ENCODE measurements at places on chromosomes 3 and 15.

GRCh38 chr3:9161298-9161697, 88.1 kb downstream of the SRGAP3 start:
- no peak for DNase-seq

- no peak for DNase-seq
These were observed 23.3 kb downstream of the IL17RD start for GRCh38 chr3:57141719-57142410.

DNA sequence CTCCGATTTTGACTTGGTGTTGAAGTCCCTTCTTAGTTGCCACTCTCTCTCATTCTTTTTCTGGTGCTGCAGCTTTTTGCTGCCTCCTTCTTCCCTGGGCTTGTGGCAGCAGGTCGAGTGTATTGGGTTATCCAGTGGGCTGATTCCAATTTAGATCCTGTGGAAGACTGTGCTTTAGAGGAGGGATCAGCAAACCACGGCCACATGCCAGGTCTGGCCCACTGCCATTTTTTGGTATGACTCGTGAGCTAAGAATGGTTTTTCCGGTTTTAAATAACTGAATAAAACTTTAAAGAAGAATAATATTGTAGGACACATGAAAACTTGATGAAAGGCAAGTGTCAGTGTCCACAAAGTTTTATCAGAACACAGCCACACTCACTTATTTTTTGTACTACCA, 330.5 kb downstream of the ROBO2 start:
- no peak for DNase-seq

DNA sequence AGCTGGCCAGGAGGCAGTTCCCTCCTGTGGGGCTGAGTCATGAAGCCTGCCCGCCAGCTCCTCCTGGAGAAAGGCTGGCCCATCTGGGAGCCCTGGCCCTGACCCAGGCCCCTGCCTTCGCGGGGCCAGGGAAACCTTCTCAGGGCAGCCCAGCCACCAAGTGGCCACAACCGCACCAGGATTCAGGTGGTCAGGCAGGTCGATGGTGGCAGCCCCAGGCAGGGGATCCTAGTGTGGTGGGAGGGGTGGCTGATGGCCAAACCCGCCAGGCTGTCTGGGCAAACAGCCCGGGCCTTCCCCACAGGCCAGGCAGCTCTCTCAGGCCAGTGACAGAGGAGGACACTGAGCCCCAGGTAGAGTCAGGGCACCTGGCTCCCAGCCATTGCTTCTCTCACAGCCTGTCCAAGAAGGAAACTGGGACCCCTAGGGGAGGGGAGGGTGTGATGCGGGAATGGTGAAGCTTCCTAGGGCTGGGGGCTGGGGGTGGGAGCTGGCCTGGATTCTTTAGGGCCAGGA, 1.2 kb downstream of the TWF2 start:
- DNase-seq = no peak

- no peak for DNase-seq
These were observed 50.9 kb upstream of the MRPL3 start for GRCh38 chr3:131553495-131554247.

Measured in stimulated activated CD8-positive, alpha-beta memory T cell treated with anti-CD3 and anti-CD28 coated beads, Interleukin-15, amount 100 ng/mL, for 4 hours (primary cell).